Activated CD4-positive, alpha-beta T cell treated with anti-CD3 and anti-CD28 coated beads, Interleukin-10, Interleukin-2, amounts not matched to agents 100 ng/mL and 50 ng/mL, durations not matched to agents 16 hours and 8 hours (primary cell): ENCODE measurements at places on chromosomes 4 and X.

DNA sequence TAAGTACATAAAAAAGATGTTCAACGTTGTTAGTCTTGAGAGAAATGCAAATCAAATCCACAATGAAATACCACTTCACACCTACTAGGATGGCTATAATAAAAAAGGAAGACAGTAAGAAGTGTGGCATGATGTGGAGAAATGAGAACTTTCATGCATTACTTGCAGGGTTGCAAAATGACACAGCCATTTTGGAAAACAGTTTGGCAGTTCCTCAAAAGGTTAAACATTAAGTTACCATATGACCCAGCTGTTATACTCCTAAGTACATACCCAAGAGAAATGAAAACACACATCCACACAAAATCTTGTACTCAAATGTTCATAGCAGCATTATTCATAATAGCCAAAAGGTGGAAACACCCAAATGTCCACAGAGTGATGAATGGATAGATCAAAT lies 25.8 kb upstream of the LIMCH1 start:
- DNase-seq: no peak

DNA sequence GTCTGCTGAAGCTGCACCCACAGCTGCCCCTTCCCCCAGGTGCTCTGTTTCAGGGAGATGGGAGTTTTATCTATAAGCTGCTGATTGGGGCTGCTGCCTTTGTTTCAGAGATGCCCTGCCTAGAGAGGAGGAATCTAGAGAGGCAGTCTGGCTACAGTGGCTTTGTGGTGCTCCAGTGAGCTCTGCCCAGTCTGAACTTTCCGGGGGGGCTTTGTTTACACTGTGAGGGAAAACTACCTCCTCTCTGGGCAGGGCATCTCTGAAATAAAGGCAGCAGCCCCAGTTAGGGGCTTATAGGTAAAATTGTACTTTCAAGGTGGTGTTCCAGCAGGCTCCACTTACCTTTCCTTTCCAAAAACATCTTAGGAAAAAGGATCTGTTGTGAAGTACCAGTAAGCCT lies 242.2 kb downstream of the SPRY1 start:
- no peak for DNase-seq

- no peak for DNase-seq
Measured at GRCh38 chr4:138724530-138724929, 291.1 kb upstream of the NOCT start.

DNA sequence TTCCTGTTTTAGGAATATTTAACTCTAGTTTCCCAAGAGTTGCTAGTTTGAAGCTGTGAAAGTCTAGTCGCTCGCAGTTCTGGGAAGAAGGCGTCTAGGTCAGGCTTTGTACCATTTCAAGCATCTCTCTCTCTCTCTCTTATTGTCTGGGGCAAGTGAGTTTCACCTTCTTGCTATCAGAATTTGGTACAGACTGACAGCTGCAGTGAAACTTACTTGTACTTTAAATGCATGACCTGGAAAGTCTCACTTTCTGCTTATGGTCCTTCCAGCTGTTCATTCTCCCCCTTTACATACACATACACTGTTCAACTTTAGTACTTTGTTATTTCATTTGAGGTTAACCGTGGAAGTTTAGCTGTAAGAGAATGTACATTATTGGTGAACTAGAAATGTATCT lies 4.4 kb downstream of the FRMPD4 start:
- DNase-seq: no peak

DNA sequence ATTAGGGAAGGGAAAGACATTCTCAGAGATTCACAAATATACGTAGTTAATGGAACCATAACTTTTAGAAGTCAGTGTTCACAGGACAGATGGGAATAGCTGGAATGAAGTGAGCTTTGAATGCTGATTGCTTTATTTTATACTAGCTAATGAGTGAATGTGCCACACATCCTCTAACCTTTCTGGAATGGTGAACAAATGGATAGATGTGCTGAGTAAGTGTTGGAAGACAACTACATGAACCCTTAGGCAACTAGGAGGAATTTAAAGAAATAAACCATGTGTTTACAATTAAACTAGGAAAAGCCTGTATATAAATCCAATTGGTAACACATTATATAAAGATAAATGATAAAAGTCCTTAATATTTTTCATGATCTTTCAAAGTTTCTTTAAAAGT lies 91.6 kb upstream of the LIMCH1 start:
- DNase-seq: no peak

- DNase-seq: no peak
Measured at GRCh38 chr4:63123441-63123840, 1285.8 kb downstream of the TECRL start.

GRCh38 chr4:4641661-4642495 lies 100.0 kb upstream of the STX18 start:
- no peak for DNase-seq

DNA sequence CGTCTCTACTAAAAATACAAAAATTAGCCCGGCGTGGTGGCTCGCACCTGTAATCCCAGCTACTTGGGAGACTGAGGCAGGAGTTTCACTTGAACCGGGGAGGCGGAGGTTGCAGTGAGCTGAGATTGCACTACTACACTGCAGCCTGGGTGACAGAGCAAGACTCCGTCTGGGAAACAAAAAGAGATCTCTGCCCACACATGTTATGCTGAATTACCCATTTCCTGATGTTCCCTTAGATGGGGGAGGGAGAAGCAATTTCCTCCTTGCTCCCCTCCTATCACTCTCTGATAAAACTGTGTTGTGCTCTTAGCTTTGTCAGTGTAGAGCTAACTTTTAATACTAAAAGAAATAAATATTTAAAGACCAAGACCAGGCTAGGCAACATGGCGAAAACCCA lies 102.5 kb downstream of the LARP7 start:
- no peak for DNase-seq

DNA sequence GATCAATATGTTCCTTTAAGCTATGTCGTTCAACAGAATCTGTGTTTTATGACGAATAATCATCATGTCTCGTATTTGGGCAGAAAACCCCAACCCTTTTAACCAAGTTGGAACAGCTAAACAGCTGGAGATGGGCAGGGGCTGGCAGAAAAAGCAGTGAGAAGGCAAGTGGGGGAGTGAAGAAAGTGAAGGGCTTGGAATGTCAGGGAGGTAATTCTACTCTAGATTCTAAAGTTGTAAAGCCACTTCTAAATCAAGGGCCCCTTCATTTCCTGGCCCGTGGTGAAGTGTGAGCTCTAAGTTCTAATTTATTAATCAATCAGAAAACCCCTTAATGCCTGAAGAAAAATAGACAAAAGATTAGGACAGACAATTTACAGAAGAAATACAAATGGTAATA lies 20.4 kb downstream of the SASH3 start:
- DNase-seq: no peak

DNA sequence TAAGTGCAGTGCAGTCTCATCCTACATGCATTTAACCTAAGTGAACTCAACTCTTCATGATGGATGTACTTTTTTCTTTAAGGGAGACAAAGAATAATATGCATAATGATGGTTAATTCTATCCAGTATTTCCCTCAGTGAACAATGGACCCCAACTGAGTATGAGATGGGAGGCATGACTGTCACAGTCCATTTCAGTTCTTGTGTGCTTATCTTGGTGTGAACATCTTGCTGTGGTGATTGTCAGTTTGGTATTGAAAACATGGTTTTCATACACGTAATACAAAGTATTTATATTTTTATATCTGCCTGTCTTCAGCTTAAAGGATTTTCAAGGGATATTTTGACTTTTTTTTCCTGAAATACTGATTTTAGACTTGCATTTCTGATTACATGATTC lies 72.0 kb upstream of the NDUFC1 start:
- no peak for DNase-seq

DNA sequence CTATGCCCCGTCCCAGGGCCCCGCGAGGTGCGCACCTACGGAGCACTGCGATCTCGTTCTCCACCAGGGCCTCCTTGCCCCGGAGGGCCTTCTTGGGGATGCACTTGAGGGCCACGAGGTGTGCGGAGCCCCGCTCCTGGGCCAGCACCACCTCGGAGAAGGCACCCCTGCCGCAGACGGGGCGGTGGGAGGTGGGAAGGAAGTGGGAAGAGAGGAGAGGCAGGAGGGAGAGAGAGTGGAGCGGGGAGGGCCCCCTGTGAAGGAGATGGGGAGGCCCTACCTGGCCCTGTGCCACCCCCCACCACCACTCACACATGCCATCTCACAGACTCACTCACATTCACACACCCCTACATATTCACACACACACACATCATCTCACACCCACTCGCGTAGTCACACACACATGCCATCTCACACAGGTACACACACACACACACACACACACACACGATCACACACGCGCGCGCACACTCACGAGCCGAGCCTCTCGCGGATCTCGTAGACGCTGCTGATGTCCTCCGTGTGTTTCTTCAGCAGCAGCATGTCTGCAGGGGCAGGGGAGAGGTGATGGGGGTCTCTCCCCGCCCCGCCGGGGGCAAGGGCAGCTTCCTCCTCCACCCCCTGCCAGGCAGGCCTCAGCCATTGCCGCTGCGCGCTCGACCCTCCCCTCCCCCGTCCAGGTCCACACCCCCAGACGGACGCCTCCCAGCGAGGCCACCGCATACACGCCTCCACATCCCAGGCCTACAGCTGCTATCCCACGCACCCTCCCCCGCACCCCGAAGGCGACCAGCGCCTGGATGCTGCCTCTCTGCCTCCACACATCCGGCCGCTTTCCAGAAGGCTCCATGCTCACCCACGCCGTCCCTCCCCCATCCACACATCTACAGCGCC lies 834 bp downstream of the PNCK start:
- DNase-seq: no peak

DNA sequence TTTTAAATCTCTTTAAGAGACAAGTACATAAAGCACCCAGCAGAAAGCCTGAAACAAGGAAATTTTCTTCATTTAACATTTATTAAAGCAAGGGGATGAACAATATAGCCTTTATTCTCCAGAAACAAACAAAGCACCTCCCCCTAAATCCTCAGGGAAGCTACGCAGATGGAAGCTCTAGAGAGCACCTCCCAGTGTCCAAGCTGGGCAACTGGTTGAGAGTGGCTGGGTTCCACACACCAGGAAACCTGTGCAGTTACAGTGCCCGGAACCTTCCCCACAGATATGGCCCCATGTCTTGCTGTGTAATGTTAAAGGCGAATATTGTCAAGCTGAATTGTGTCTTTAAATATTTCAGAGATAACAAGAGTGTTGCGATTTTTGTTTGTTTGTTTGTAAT lies 8.9 kb upstream of the TRIML1 start:
- DNase-seq: no peak

- DNase-seq: no peak
Measured at GRCh38 chr4:36841583-36842326, 402.8 kb upstream of the NWD2 start.

DNA sequence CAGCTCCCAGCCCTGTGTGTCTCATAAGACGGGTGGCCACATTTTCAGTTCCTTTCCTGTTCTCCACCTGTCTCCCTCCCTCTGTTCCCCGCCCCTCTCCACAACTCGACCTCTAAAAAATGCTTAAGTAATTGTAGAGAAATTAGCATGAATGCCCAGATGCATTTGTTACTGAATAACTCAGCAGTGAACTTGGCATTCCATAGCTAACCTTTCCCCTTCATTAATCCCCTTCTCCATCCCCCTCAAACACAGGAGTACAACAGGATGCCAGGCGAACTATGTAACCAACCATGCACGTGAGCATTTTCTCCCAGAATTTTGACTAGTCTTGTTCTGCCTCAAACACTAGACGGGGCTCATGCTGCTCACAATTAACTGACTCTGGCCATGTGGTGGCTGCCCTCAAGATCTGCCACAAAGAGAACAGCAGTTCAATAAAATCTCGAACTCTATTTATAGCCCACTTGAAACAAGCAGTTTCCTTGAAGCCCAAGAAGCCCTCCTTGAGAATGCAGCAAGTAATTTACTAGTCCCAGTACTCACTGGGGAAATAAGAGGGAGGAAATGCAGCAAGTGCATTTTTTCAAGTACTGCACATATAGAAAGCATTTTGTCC lies 351.2 kb downstream of the ARHGAP24 start:
- no peak for DNase-seq

DNA sequence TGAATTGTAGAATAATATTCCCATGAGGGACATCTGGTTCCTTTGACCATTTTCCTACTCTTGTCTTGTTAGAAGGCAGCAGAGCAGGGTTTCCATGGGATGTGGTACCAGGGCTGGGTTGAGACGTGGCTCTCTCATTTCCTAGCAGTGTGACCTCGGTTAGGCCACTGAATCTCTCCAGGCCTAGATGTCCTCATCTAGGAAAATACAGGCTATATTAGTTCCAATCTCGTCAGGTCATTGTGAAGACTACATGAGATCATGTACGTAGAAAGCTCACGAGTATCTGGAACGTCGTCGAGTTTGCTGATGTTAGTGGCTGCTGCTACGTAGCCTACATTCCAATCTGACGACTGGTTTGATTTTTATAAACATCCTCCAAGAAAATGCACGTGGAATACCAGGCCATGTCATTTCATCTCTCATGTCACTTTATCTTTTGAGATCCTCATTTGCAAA lies 278.2 kb upstream of the GATB start:
- DNase-seq: no peak

- no peak for DNase-seq
Measured at GRCh38 chrX:131402124-131402811, 113.2 kb upstream of the IGSF1 start.

- DNase-seq: peak; percentile 39
Measured at GRCh38 chr4:4182835-4183568, 43.7 kb downstream of the OTOP1 start.

GRCh38 chr4:2482693-2483092 lies 13.8 kb downstream of the RNF4 start:
- peak; percentile 81 for DNase-seq

DNA sequence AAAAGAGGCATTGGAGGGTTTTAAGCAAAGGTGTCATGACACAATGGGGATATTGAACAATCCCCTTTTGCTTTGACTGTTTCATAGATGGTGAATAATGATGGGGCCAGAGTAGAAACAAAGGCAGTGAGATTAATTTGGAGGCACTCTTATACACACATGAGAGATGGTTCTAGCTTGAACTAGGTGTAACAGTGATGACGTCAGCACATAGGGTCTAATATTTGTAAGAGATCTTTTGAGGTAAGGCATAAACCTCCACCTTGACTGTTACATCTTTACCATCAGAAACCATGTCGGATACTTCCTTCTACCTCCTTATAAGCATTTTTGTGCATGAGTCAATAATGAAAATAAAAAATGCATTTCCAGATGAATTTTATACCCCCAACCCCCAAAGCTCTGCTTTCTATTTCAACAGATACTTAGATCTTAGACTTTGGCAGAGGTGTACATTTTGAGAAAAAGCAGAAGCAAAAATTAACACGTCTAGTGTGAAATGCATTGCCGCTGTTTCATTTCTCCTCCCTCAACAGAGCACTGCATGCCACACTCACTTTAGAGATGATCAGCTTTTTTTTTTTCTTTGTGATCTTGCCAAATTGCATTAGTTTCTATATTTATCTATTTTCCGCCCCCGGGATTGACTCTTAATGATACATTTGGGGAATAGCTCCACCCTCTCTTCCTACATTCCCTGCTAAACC lies 87.2 kb downstream of the HS3ST1 start:
- no peak for DNase-seq

DNA sequence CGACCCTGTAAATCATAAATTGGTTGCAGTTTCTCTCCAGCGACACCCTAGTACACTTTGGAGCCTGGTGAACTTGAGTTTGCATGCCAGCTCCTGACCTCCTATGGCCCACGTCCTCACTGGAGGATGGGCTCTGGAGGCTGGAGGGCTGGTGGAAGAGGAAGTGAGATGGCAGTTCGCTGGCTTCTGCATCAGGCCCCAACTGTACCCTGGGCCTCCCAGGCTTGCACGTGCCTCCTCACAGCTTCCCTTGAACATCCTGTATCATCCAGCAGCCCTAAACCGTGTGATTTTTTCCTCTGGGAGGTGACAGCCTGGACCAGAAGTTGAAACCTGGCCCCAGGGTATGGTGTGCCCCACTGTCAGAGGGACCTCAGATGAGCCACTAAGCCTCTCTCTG lies 78.5 kb downstream of the HTRA3 start:
- no peak for DNase-seq
